ENCODE measurements at places on chromosomes 1 and 21.

DNA sequence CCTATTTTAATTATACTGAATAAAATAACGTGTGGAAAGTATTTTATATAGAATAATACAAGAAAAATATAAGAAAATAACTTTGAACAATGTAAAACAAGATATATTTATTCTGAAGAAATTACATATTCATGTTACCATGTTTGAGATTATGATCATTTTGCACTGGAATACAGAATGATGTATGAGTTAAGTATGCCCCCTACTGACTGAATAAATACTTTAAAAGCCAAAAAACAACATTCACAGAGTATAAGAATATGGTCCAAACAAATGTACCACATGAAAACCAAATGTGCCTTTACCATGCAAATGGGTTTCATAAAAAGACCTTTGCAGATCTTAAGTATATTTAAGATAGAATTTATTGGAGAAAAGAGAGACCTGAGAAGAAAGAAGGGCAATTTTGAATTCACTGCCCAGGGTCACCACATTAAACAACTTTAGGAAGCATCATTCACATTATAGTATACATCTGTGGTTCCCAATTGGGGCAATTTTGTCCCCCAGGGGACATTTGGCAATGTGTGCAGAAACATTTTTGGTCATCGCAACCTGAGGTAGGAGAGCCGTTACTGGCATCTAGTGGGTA lies 136.6 kb upstream of the GFI1 start:
- no peak for DNase-seq

GRCh38 chr1:87926131-87926830 lies 597.6 kb downstream of the LMO4 start:
- DNase-seq = no peak

- no peak for DNase-seq
Observed at GRCh38 chr1:159959451-159959850, 5.4 kb upstream of the SLAMF9 start.

- no peak for DNase-seq
Observed at GRCh38 chr21:41211060-41211805, 43.3 kb downstream of the BACE2 start.

- no peak for DNase-seq
Observed at GRCh38 chr1:175839779-175840669, 96.6 kb upstream of the TNR start.

DNA sequence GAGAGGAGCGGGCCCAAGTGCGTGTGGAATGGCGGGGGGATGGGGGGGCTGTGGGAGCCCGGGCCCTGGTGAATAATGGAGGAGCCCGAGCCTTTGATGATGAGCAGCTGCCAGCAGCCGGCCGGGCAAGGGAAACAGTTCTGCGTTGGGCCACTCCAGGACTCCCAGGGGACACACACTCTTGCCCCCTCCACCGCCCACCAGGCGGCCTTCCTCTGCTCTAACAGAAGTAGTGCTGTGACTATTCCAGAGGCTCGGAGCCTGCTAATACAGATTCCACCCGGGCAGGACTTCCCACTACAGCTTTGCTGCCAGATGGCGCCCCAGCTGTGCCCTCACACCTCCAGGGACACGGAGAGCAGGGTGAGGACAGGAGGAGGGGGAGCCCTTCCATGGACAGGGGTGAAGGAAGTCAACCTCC lies 48.2 kb upstream of the LRP8 start:
- no peak for DNase-seq

- DNase-seq = no peak
Observed at GRCh38 chr1:153678519-153679336, at the start of gene NPR1. TSS of gene NPR1 (plus strand) at chr1:153678688. CDS start at chr1:153679109, 421 bp downstream.

DNA sequence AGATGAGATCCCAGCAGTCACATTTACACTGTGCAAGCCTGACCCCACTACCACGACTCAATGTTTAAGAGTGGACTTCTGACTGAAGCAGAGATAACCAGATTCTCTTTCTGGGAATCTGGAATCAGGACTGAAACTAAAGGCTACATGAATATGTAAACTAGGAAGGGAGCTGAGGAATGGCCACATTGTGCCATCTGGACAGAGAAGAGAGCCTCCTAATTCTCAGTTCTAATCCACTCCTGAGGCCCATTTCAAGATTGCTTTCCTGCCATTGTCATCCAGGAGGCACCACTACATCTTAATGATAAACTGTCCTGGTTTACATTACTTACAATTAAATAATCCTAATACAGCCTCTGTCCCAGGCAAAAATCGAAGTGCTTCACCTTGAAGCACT lies 6.5 kb downstream of the PAXBP1 start:
- no peak for DNase-seq

DNA sequence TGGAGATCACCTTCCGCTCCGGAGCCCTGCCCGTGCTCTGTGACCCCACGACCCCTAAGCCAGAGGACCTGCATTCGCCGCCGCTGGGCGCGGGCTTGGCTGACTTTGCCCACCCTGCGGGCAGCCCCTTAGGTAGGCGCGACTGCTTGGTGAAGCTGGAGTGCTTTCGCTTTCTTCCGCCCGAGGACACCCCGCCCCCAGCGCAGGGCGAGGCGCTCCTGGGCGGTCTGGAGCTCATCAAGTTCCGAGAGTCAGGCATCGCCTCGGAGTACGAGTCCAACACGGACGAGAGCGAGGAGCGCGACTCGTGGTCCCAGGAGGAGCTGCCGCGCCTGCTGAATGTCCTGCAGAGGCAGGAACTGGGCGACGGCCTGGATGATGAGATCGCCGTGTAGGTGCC lies 9.6 kb downstream of the SPATA46 start:
- no peak for DNase-seq

- no peak for DNase-seq
Observed at GRCh38 chr1:7303554-7304317, 467.4 kb upstream of the VAMP3 start.

DNA sequence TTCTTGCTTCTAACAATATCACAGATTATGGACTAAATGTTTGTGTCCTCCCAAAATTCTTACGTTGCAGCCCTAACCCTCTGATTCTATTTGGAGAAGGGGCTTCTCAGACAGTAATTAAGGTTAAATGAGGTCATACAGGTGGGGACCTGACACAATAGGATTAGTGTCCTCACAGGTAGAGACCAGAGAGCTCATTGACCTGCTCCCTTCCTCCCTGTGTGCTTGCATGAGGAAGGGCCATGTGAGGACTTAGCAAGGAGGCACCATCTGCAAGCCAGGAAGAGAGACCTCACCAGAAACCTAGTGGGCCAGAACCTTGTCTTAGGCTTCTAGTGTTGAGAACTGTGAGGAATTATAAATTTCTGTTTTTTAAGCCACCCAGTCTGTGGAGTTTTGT lies 322.6 kb downstream of the SMYD3 start:
- no peak for DNase-seq

DNA sequence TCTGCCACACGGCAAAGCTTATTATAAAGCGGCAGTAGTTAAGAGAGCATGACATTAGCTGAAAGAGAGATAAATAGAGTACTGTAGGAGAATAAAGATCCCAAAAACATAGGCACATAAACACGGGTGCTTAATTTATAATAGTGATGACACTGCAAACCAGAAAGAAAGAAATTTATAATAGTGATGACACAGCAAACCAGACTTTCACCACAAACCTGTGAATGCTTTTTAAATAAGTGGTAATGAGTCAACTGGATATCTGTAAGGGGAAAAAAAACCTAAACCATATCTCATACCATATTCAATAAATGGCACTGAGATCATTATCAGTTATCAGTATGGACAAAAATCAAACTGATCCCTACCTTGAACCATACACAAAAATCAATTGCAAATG lies 25.5 kb downstream of the USP1 start:
- DNase-seq = no peak

- DNase-seq = no peak
Observed at GRCh38 chr1:89553157-89553556, 28.5 kb downstream of the LRRC8B start.

GRCh38 chr1:26277719-26278118 lies 2.2 kb upstream of the SH3BGRL3 start:
- no peak for DNase-seq

DNA sequence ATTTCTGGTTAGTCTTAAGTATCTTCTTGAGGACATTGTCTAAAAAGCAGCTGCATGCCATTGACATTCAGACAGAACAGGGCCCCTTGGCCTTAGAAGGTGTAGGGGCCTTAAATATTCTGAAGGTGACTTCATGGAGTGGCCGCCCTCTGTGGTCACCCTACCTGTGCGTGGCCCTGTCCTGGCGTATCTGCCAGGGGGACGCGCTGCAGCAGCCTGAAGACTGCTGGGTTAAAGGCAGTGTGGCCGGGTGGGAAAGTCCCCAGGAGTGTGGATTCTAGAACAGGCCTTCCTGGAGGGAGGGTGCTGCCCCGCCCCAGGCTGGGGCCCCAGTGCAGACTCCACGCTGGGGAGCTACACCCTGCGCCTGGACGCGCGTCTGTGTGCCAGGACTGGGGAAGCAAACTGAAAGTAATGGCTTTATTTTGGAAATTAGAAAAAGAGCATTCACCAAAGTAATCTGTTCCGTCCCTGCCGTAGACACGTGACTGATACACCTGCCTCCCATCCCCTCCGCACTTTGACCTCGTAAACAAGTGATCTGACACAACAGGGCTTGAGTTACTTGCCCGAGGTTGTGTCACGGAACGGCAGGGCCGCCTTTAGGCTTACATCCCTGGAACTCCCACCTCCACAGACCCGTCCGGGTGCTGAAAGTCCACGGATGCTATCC lies 1.8 kb downstream of the AGPAT3 start:
- DNase-seq = peak; percentile 43

DNA sequence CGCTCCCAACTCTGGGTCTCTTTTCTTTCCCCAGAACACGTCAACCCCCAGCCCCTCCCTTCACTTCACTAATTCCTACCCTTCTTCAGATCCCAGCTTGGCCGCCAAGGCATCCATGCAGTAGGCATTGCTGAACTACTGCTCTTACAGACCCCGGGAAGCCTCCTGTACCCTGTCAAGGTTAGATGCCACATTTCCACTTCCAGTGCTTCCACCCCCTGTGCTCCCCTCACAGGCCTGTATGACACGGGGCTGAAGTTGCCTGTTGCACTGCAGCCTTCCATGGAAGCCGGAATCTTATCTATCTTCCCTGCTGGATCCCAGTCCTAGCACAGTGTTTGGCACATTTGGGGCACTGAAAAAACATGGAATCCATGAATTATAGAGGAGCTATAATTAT lies 99.0 kb upstream of the SOD1 start:
- no peak for DNase-seq

DNA sequence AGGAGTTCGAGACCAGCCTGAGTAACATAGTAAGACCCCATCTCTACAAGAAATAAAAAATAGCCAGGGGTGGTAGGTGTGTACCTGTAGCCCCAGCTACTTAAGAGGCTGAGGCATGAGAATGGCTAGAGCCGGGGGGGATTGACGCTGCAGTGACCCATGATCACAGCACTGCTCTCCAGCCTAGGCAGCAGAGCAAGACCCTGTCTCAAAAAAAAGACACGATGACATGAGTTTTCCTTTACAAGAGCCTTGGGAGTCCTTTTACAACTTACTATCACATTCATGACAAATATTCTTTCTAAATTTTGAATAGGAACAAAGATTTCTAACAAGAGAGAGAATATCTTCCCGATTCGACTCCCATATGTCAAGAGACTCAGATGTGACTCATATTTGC lies 3.3 kb upstream of the BRWD1 start:
- no peak for DNase-seq

GRCh38 chr1:46002551-46003150 lies 129.8 kb downstream of the PIK3R3 start:
- no peak for DNase-seq

DNA sequence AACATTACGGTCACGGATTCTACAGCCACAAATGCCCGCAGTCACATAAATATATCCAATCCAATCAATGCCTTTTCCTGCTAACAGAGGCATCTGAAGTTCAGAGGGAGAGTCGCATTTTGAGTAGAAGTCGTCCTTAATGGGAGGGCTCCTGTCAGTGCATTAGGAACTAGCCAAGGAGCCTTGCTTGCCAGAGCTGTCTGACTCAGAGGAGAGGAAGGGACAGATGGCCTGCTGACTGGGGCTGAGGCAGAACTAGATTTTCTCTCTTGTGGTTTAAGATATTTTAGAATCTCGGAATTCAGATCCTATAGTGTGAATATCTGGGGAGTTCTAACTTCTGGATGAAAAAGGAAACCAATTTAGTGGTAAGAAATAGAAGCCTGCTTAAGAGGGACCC lies 10.6 kb downstream of the XKR8 start:
- DNase-seq = no peak

DNA sequence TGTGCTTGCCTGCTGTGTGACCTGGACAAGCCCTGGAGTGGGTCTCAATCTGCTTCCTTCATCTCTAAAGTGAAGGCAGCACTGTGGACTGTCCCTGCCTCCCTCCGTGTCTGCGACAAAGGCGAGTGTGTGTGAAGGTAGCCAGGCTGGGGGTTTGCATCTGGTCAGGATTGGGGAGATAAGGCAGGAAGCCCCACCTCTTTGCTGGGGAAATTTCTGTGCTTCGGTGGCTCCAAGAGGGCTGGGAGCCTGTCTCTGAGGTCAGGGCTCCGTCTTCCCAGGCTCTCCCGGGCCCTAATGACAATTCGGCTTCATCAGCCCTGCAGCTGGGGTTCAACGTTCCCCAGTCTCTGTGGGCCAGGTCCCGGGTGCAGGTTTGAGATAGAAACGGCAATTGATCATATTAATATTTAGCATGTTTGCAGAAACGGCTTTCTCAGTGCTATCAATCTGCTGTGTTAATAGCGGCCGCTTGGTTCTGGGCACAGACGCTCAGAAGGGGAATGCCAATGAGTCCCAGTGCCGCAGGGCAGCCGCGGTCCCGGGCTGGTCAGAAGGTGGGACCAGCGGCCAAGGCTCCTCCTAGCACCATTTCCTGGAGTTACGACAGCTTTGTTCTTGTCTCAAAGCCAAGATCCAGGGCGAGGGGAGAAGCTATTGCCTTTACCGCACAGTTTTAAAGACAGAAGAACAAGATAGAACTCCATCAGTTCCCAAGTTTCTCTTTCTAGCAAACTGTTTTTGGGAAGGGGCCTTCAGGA lies 105.7 kb downstream of the PRDM16 start:
- DNase-seq = no peak

GRCh38 chr1:203271962-203272632 lies 33.2 kb upstream of the BTG2 start:
- no peak for DNase-seq

DNA sequence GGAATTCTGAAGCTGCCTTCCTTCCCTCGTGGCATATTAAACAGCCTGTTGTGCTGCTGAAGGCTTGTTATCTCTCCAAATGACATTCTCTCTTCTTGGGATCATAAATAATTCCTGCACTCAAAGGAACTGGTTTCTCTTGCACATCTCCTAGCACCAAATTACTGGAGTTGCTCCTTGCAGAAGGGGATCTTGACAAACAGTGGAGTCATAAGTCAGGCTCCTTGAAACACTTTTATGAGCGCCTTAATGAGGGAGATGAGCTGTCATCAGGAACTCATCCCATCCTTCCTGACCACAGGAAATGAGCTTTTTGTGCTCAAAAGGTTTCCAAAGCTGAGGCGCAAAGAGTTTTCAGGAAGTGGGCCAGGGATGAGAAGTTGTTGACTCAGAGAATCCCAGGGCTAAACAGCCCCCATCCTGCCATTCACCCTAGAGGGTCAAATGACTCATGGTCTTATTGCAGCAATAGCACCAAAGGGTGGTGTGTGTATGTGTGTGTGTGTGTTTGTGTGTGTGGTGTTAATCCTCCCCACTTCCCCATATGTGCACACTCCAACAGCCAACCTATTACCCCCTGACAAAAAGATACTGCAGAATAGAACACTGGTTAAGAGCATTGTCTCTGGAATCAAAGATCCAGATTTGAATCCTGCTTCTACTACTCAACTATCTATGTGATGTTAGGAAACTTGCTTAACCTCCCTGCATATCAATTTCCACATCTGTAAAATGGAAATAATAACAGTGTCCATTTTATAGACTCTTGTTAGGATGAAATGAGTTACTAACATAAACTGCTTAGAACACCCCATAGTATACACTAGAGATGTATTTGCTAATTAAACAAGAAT lies 2.8 kb upstream of the PHC2 start:
- DNase-seq = no peak
